Bladder microvascular endothelial cell (primary cell): ENCODE measurements at places on chromosomes 11 and 22. TPM values are rescaled to one million over a fixed set of nuclear protein-coding genes. Genes with fewer than 3 reads are reported as not detected.

FAM181B gene
- under 0.01 TPM in 1 of 2 replicates, not detected in the other for total RNA-seq

MRPL21 gene
- 58.9 and 69.9 TPM in 2 replicates for total RNA-seq

PAAF1 gene
- total RNA-seq, result 4.7 and 11.6 TPM in 2 replicates

SLC6A5 gene
- total RNA-seq, result not detected in 2 replicates

DMC1 gene
- total RNA-seq, result 0.69 and 1.5 TPM in 2 replicates

PGA5 gene
- total RNA-seq, result not detected in 2 replicates

SUSD2 gene
- total RNA-seq, result 0.31 and 0.81 TPM in 2 replicates

UBQLN3 gene
- not detected in 2 replicates for total RNA-seq

PNPLA5 gene
- total RNA-seq, result not detected in 2 replicates

C22orf23 gene
- 0.16 TPM in 1 of 2 replicates, not detected in the other for total RNA-seq
